Midbrain (tissue), 1 donor: ENCODE measurements at places on chromosomes 7 and 10.

GRCh38 chr7:35261041-35261440 lies 7.1 kb upstream of the TBX20 start:
- no peak for DNase-seq

DNA sequence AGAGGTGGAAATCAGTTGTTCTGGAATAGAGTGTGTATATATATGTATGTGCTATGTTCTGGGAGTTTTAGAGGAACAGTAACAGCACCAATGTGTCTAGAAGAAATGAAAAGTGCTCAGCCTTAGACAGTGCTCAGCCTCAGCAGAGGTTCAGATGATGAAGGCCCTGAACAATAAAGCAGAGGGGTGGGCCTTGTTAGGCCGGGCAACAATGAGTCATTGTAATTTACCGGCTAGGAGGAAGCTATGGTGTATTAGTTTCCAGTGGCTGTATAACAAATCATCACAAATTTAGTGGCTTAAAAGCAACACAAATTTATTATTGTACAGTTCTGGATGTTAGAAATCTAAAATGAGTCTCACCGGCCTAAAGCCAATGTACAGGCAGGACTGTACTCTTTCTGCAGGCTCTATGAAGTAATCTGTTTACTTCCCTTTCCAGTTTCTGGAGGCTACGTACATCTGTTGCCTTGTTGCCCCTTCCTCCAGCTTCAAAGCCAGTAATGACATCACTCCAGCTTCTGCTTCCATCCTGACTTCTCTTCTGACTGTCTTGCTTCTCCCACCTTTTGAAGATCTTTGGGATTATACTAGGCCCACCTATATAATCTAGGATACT lies 84.6 kb downstream of the CH25H start:
- no peak for DNase-seq

- no peak for DNase-seq
Observed at GRCh38 chr10:66803174-66803573, 122.7 kb upstream of the LRRTM3 start.

DNA sequence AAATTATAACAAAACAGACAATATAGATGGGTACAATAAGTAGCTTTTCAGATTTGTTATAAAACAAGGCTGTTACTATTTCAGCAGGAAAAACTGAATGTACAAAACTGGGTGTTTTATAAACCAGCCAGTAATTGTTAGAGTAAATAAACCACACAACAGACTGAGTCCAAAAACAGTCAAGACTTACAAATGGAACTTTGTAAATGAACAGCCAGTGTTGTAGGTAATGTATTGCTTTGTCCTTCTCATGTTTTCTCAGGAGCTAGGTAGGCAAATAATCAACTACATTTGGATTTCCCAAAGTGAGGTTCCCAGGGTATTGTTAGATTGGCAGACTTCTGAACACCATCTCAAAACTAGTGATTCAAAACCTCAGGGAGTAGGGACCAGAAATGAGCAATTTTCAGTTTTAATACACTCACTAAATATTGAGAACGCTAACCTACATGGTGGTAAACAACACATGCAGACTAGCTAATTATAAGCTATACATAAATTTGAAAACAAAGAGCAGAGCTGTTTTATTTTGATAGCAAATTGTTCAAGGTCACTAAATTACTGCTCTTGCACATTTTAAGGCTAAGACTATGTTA lies 36.2 kb downstream of the HERPUD2 start:
- DNase-seq = no peak

GRCh38 chr7:45881759-45882464 lies 6.4 kb upstream of the IGFBP1 start:
- no peak for DNase-seq

- DNase-seq = no peak
Observed at GRCh38 chr10:59872892-59873463, 33.4 kb downstream of the CCDC6 start.

- DNase-seq = no peak
Observed at GRCh38 chr7:67692425-67692824, 695.8 kb downstream of the TYW1 start.

GRCh38 chr10:85618841-85619240 lies 747.8 kb downstream of the GRID1 start:
- DNase-seq = no peak

GRCh38 chr7:134804351-134804750 lies 24.9 kb downstream of the CALD1 start:
- no peak for DNase-seq

DNA sequence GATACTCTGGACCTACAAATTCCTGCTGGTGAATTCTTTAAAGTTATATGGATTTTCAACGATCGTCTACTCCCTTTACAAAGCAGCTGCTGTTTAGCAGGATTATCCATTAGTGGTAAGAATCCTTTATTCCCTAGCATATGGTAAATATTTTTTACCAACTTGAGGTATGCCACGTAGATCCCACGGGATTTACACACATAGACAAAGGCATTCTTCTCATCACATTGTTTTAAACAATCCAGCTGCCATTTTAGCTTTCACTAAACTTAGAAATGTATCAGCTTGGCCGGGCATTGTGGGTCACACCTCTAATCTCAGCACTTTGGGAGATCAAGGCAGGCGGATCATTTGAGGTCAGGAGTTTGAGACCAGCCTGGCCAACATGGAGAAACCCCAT lies 148.0 kb upstream of the SH2B2 start:
- no peak for DNase-seq

- no peak for DNase-seq
Observed at GRCh38 chr10:67140641-67141040, 214.8 kb downstream of the LRRTM3 start.

DNA sequence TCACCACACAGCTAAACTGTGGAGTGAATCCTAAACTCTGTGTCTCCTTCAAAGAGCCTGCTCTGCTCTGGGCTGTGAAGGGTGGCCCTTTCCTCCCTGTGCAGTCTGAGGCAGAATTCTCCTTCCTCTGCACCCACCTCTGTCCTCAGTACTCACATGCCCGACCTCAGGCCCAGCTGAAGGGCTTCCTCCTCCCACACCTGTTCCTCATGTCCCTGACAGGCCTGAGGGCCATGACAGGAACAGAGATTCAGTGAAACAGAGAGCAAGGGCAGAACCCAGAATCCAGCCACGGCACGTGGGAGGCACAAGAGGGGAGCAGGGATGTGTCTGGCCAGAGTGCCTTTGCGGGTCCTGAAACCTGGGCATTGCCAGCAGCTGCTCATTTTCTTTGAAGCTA lies 13.9 kb downstream of the CREB3L2 start:
- DNase-seq = no peak

DNA sequence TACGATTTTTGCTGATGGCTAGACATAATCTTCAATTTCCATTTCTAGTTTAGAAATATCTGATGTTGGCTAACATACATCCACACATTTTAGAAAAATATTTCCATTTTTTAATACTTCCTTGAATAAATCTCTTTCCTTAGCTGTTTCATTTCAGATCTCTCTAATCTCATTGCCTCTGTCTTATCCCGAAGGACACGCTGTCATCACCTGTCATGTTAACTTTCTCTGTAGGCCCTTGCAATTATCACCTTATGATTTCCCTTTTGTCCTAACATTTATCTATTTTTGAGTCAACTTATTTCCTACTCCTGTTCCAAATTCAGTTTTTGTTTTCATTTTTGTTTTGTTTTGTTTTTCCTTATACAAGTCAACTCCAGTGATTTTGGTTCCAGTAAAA lies 173.1 kb upstream of the POM121L12 start:
- no peak for DNase-seq

GRCh38 chr10:83835945-83836745 lies 303.2 kb upstream of the GHITM start:
- no peak for DNase-seq

DNA sequence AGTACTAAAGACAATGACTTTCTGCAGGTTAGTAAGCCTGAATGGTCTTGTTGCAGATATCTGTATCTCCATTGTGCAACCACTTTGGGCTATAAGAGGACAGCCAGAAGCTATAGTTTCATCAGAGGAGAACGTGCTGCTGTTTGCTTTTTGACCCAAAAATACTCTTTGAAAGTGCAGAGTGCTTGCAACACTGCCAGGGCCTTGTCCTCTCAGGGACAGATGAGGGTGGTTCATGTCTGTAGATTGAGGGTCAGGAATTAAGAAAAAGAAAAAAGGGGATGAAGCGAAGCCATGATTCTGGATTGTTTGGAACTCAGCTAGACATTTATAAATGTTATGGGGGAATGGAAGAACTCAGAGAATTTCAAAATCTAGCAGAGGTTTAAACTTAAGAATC lies 212.5 kb downstream of the SEC23IP start:
- DNase-seq = no peak

GRCh38 chr10:86586516-86586915 lies 64.9 kb upstream of the WAPL start:
- DNase-seq = peak; percentile 54

DNA sequence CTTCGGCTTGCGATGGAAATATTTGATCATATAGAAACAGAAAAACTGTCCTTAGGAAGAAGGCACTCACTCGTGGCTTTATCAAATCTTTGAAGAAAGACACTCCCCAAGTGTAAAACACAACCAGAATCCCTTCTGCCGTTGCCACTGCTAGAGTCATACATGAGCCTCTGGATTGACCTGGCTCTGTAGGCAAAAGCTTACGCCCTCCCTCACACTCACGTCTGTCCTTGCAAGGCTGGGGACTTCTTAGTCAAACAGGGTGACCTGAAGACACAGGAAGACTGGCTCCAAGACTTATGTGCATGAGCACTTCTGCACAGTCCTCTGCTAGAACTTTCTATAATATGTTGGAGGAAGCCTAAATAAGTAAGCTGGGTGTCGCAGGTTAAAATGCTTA lies 135.4 kb upstream of the MDFIC start:
- DNase-seq = no peak

DNA sequence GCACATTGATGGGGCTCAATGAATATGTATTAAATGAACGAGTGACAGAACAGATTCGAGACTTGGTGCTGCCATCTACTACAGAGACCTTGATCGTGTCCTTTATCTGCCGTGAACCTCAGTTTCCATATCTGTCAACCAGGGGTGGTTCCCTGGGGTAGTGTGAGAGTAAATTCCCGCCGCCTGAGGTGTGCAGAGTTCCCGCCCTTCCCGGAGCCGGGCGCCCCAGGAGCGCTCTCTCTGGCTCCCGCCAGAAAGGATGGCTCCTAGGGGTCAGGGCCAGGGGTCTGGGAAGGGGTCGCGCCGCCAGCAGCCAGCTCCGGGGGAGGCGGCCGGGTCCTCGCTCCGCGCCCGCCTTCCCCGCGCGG lies 333 bp upstream of the PLCE1 start:
- DNase-seq = no peak

- no peak for DNase-seq
Observed at GRCh38 chr7:13912715-13913278, 76.7 kb downstream of the ETV1 start.

DNA sequence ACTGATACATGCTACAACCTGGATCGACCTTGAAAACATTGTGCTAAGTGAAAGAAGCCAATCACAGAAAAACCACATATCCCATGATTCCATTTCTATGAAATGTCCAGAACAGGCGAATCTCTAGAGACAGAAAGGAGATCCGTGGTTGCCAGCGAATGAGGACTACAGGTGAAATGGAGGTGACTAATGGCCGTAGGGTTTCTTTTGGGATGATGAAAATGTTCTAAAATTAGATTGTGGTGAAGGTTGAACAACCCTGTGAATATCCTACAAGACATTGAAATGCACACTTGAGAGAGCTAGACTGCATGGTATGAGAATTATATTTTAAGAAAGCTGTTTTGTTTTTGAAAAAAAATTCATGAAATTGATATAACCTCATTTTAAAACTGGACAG lies 188.5 kb upstream of the PLXNA4 start:
- DNase-seq = no peak

DNA sequence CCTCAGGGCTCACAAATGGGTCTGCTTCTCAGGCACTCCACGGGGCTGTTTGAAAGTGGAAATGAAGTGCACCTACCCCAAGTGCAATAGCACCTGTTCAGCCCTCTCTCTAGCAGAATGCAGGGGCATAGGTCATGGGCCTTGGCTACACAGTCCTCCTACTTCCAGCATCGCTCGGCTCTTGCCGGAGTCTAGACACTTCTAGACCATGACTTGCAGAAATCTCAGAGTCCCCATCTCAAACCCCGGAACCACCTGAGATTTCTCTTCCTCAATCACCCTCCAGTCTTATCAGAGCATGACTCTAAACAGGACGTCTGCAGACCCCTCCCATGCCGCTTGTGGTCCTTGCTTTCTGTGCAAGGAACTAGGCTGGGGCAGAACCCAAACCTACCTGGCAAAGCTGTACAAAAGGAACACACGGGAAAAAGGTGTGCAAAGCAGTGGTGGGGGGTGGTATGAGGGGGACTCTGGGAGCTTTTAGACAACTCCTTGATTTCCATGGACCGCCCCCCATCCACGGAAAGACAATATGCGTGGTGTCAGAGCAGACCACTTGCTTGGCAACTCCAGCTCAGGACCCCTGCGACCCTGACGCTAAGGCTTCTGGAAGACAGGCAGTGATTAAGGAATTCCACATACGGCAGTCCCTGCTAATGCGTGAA lies 13.8 kb downstream of the TMEM273 start:
- DNase-seq = no peak

DNA sequence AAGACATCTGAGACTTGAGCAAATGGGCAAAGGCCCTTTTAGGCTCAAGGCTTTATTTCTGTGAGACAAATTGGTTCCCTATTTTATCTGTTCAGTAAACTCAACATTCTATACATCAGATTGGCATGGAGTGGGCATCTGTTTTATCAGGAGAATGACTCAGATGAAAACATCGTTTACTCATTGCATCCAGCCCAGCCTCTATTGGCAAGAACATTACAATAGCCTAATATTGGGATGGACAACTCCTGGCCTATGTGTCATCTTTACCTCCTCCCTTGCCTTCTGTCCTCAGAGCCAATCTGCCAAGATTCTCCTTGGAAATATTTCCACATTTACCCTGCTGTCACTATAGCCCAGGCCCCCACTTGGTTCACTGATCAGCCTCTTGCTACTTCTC lies 5.5 kb upstream of the BLNK start:
- no peak for DNase-seq

DNA sequence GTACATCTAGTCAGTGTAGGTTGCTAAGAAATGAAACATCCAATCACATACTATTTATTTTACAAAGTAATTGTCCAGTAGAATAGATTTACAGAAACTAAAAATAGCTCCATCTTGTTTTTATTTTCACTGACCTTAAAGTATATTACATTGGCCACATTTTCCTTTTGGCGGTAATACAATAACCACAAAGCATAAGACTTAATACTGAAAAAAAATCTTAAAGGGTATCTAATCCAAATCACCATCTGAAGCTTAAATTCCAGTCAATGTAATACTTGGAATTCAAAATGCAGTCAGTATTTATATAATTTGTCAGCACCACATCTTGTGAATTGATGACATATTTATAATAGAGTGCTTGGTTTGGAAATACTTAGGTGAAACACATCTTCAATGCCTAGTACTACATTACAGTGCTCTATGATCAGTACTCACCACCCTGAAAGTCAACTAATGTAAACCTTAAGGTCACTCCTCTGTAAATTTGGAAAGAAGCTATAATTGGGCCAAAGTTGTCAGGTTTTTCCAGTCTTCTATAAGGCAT lies 8.9 kb downstream of the ANKMY2 start:
- DNase-seq = no peak

DNA sequence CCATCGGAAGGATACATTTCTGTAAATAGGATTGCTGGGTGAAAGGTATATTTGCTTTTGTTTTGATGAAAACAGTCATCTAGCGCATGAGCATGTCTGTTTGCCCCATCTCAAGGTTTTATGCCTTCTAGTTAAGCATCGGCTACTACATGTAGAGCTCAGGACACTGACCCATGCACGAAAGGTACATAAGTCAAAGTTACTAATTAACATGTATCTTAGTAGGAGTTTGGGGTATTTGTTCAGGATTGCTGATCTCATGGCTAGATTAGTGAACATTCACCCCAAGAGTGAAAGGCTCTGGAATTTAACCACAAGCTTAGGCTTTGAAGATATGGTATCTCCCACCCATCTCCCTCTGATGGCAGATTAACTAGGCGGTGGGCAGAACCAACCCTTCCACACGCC lies 91.5 kb downstream of the RBM20 start:
- DNase-seq = no peak
